Activated CD8-positive, alpha-beta memory T cell treated with anti-CD3 and anti-CD28 coated beads for 36 hours (primary cell): ENCODE measurements at places on chromosomes 5 and 9. TPM values are rescaled to one million over a fixed set of nuclear protein-coding genes. Genes with fewer than 3 reads are reported as not detected.

TEK gene
- not detected for total RNA-seq

CAVIN4 gene
- total RNA-seq = 0.17 TPM

OLFML2A gene
- 0.04 TPM for total RNA-seq

FAM153A gene
- 6.3 TPM for total RNA-seq

ACTL7A gene
- not detected for total RNA-seq

PCDHB5 gene
- total RNA-seq = not detected

CCL27 gene
- total RNA-seq = 0.44 TPM

DMRT3 gene
- not detected for total RNA-seq

CCNJL gene
- total RNA-seq = 0.13 TPM

SLC34A3 gene
- not detected for total RNA-seq

NUTM2G gene
- total RNA-seq = not detected

ANKRD33B gene
- total RNA-seq = 22.9 TPM

LHX3 gene
- not detected for total RNA-seq

GABRA1 gene
- not detected for total RNA-seq

POU4F3 gene
- not detected for total RNA-seq

MARCHF11 gene
- total RNA-seq = not detected

NR2F1 gene
- total RNA-seq = not detected

LCN15 gene
- total RNA-seq = not detected

RABGAP1 gene
- 20.7 TPM for total RNA-seq

MYO10 gene
- total RNA-seq = not detected

SLC44A1 gene
- total RNA-seq = 7.5 TPM

FREM1 gene
- total RNA-seq = not detected

TMC1 gene
- not detected for total RNA-seq

PCDHGA10 gene
- 0.08 TPM for total RNA-seq

CYLC2 gene
- not detected for total RNA-seq

ZMAT2 gene
- 69.5 TPM for total RNA-seq

DNLZ gene
- 31.8 TPM for total RNA-seq

PCDHGA5 gene
- total RNA-seq = 0.06 TPM

PCDHGB5 gene
- 0.15 TPM for total RNA-seq

ZFP2 gene
- total RNA-seq = 0.61 TPM

GRXCR2 gene
- total RNA-seq = not detected

ATP10B gene
- not detected for total RNA-seq

PTGES gene
- total RNA-seq = not detected

CTNND2 gene
- total RNA-seq = not detected

GPBP1 gene
- total RNA-seq = 78.7 TPM

TMEM215 gene
- not detected for total RNA-seq

EPB41L4A gene
- 0.04 TPM for total RNA-seq

SMIM33 gene
- total RNA-seq = 0.08 TPM

N4BP3 gene
- 6.9 TPM for total RNA-seq

SLC25A2 gene
- total RNA-seq = 0.21 TPM

TLE1 gene
- total RNA-seq = not detected

ENTPD2 gene
- not detected for total RNA-seq

PCDHB13 gene
- total RNA-seq = not detected

GTF2H2 gene
- total RNA-seq = 51.5 TPM

MYMK gene
- not detected for total RNA-seq
